Left forelimb (tissue), 1 donor: ENCODE measurements at places on chromosomes 3 and 15.

- no peak for DNase-seq
Observed at GRCh38 chr3:10555263-10555662, 49.9 kb upstream of the ATP2B2 start.

DNA sequence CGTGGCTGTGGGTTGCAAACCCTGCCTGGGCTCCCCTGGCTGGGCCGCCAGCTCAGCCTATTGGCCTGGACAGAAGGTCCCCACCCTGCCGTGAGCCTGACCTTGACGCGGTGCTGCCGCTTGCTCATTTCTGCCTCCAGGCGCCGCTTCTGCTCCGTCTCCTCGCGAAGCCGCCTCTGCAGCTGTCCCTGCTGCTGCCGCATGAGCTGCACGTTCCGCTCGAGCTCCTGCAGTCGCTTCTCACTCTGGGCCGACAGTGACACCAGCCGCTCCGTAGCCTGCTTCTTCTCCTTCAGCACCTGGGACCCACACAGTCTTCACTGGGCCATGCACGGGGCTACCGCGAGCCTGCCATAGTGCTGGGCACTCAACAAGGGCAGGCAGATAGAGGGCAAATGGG is 21.7 kb downstream of the KIF7 start:
- no peak for DNase-seq

DNA sequence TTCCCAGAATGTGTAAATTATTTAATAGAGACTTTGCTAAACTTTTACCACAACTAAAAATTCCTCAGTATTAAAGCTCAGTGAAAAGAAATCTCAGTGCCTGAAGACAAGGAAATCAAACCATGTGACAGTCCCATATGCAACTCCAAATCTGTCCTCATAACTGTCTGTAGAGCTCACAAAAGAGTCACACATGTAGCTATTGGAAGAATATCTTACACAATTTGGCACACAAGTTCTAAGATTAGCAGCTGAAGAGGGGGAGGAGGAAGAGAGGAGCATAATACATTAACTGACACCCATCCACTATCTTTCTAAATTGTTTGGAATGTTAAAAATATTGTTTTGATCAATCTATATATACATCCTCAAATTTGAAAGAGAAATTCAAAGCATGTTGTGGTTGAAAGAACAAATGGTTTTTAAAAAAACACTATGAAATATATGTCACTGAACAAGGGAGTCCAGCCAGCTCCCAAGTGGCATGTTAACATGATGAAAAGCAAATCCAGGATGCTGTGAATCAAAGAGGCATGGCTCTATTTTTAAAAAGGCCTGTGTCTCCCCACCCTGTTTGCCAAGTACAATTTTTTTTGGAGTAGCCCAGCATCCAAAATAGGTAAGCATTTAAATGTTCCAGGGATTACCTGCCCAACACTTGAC is 126.3 kb upstream of the NANOGP8 start:
- no peak for DNase-seq

DNA sequence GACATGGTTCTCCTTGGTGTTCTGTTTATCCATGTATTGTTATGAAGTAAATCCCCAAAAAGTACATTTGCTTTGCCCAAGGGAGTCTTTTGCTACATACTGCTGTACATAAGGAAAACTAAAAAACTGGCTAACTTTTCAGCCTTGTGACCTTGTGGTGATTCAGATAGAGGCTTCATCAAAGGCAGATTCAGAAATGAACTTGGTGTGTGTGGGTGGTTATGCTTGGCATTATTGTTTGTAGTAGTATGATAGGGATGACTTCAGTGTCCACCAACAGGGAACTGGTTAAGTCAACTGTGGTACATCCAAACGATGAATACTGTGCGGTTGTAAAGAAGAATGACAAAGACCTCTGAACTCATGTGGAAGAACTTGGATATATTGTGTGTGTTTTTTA is 75.6 kb upstream of the CHRNB4 start:
- DNase-seq: no peak

- DNase-seq: peak; percentile 47
Observed at GRCh38 chr3:128262457-128262856, 109.2 kb downstream of the EEFSEC start.

- no peak for DNase-seq
Observed at GRCh38 chr15:73617913-73618312, 15.3 kb downstream of the NPTN start.

- DNase-seq: no peak
Observed at GRCh38 chr3:23798876-23799275, 6.9 kb upstream of the UBE2E1 start.

GRCh38 chr3:51581524-51581923 is 43.0 kb downstream of the RAD54L2 start:
- DNase-seq: no peak

GRCh38 chr3:177141471-177141870 is 55.8 kb downstream of the TBL1XR1 start:
- no peak for DNase-seq

DNA sequence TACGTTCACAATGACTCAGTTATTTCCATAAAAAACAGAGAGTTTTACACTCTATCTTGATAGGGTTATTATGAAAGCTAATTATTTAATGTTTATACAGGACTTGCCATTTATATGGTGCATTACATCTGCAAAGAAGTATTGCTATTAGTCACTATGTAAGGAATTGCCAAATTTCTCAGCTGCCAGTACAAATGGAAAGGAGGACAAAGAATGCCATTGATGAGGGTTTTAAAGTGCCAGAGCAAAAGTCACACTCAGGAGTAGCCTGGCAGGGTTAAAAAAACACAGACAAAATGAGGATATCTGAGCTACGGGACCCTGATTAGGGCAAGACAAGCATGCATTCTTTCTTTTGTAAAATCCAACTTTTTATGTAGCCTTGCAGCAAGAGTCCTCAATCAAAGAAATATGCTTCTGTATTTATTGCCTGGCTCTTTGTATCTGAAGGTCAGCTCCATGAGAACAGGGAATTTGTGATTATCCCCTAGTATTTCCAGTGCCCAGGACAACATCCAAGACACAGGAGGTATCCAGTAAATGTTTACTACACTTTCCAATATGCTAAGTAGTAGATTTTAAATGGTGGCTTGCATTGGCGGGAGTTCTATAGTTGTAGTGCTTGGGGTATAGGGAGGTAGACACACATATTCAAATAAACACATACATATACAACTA is 1013.6 kb downstream of the ROBO1 start:
- no peak for DNase-seq

GRCh38 chr15:40409366-40409765 is 3.8 kb downstream of the IVD start:
- no peak for DNase-seq

GRCh38 chr15:22806664-22807063 is 20.2 kb downstream of the NIPA1 start:
- no peak for DNase-seq

DNA sequence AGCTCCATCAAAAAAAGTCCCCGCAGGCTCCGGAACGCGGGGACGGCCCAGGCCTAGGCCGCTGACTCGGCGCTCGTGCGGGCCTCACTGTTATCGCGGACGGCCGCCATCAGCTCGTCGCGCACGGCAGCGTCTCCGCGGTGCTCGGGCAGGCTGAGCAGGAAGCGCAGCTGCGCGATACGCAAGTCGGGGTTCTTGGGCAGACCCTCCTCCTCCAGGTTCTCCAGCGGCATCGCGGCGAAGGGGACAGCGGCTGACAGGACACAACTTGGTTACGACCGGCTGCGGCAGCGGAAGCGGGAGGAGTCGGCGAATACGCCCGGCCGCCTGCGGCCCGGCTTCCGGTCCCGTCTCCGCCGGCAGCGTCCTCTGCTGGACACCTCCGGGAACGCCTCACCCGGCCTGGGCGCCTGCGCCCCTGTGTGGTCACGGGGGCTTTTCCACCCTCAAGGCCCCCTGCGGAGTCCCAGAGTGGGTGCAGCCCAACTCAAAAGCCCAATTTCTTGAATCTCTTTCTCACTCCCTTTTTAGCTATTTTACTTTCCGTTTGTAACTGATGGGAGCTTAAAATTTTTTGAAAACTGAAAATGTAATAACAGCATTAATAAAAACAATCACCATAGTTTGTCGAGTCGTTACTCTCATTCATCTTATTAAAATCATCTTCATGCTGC is at the start of gene PSMD6:
PSMD6 (minus strand) TSS at position 308 of the 674 bp plus-strand sequence; CDS start at position 233, 75 bp downstream.
- peak; percentile 94 for DNase-seq

DNA sequence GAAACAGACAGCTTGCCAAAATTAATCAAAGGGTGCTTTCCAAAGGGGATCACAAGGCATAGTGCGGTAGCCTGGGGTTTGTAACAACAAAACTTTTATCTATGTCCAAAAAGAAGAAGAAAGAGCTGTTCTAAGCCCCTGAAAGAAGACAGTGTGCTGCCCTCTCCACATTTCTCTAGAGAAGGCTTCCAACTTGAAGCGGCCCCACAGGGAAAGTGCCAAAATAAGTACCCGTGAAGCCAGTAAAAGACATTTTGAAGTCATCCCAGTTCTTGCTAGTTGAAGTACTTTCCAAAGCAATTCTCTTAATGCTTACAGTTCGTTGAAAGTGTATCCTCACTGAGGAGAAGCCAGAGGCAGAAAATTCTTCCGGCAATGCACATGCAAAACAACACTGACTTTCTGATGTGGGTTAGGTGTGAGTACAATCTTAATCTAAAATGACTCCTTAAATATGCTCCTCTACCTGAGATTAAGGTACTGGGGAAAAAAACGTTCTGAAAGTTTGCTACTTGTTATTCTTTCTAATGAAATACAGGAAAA is 21.3 kb downstream of the GPR15 start:
- no peak for DNase-seq

GRCh38 chr3:101535221-101535620 is 22.2 kb upstream of the SENP7 start:
- no peak for DNase-seq

- no peak for DNase-seq
Observed at GRCh38 chr15:91263632-91264531, 163.8 kb downstream of the SV2B start.

DNA sequence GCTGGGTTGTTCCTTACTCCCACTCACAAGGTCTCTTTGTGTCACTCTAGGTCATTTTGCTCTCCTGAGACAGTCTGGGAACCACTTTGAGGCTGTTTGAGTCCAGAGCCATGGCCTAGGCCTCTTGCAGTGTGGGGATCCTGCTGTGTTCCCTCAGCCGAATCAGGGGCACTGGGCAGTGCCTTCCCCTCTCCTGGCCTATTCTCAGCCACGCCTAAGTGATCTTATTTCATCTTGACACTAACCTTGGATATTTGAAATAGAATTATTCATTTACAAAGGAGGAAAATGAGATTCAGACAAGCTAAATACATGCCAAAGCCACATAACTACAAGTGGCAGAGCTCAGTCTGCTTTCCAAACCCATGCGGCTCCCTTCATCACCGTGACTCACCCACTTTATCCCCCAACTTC is 557.2 kb upstream of the TBL1XR1 start:
- DNase-seq: no peak

GRCh38 chr3:23389089-23389488 is 186.0 kb downstream of the UBE2E2 start:
- DNase-seq: no peak

GRCh38 chr15:31605467-31605931 is 278.9 kb downstream of the KLF13 start:
- no peak for DNase-seq

DNA sequence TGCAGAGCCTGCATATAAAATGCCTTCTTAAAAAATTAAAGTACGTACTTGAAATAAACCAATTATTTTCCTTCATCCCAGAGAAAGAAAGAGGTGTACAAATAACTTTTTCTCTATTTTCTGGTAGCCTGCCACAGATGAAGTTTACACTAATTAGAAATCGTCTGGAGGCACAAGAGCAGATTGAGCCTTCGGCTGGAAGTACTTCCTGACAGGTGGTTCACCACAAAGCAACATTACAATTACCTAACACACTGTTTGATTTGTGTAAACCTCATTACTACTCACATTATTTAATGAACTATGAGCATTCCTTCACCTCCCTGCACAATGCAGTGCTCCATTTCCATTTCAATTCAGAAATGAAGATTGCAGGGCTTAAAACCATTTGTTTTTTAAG is 856.1 kb downstream of the SI start:
- DNase-seq: no peak

DNA sequence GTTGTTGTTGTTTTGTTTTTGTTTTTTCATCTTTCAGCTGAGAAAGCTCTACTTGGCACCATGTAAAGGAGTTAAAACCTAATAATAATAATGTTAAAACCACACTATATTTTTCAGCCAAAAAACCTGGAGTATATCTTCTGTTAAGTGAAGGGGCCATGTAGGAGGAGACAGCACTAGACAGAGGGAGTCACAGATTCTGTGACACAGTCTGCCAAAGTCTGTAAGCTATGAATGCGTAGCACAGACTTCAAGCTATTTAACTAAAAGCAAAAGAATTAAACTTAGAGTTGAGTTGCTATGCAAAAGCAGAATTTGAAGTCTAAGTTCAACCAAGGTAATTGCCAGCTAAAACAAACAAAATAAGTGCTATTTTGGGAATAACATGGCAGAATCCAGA is 296.0 kb upstream of the COL8A1 start:
- DNase-seq: no peak

DNA sequence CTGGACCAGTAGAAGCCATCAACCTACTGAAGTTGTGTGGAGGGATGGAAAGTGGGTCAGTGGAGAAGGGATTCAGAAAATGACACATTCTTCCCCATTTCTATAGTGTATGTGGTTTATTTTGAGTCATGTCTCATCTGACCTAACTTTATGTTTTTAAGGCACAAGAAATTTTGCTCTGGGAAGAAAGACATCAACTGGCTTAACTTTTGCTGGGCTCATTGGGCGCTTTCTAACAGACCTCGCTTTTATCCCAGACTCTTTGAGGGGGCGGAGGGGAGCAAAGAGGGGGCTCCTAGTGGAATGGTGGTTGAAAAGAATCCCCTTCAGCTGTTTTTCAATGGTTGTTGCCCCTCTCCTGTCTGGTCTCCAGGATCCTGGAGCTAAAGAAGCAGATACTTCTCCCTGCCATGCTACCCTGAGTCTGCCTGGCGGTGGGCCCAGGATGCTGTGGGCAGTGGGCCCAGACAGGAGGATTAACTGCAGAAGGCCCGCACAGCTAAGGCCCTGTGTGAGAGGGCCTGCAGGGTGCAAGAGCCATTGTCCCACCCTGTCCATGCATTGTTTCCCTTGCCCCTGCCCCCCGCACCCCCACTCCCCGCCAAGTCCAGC is 14.5 kb downstream of the CSRNP1 start:
- no peak for DNase-seq

DNA sequence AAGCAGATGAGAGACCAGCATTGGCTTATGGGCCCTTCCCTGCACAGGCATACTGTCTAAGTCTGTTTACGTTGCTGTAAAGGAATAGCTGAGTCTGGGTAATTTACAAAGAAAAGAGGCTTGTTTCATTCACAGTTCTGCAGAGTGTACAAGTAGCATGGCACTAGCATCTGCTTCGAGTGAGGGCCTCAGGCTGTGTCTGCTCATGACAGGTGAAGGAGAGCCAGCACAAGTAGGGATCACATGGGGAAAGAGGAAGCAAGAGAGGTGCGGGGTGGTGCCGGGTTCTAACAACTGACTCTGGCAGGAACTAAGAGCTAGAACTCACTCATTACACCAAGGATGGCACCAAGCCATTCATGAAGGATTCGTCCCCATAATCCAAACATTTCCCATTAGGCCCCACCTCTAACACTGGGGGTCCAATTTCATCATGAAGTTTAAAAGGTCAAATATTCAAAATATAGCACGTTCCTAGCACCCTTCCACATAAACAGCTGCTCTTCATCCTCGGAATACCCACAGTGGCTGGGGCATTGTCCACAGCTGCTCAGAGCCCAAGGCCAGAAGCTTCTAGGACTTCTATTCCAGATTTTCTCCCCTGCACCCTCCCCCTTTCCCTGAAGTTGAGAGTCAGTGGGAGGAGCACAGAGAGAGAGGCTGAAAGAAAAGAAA is 5.6 kb downstream of the RTP3 start:
- DNase-seq: no peak

GRCh38 chr3:42336103-42336502 is 70.1 kb upstream of the CCK start:
- DNase-seq: no peak

GRCh38 chr15:52095597-52096262 is 16.8 kb downstream of the BCL2L10 start:
- DNase-seq: no peak
